Central memory CD8-positive, alpha-beta T cell (primary cell): ENCODE measurements at places on chromosomes 3 and 15.

GRCh38 chr3:143183665-143183964, 64.0 kb downstream of the CHST2 start:
- H3K36me3 ChIP-seq: no peaks in the 10 kb centered on the region
- H3K27me3 ChIP-seq: no peaks in the 10 kb centered on the region
- no peak overlapping the region for H3K27ac ChIP-seq
- H3K4me1 ChIP-seq: no peaks in the 10 kb centered on the region

- no peak overlapping the region for H3K27ac ChIP-seq
- no peaks in the 10 kb centered on the region for H3K36me3 ChIP-seq
- H3K27me3 ChIP-seq: peaks cover 30% of the 10 kb centered on the region
- H3K4me1 ChIP-seq: no peaks in the 10 kb centered on the region
Measured at GRCh38 chr15:99745370-99746086, 12.3 kb upstream of the LYSMD4 start.

DNA sequence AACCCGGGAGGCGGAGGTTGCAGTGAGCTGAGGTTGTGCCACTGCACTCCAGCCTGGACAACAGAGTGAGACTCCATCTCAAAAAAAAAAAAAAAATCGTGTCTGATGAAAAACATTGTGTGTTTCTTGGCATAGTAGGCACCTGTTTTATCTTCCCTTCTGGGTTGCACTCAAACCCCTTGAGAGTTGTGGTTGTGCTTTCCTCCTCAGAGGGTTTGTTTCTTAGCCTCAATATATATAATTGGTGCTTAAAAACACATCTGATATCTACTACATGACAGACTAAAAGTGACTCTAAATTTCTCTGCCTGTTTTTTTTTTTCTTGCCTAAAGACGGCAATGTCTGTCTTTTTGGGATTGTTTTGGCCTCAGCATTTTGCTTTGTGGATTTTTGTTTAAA, 7.6 kb downstream of the NR1D2 start:
- H3K27me3 ChIP-seq: no peaks in the 10 kb centered on the region
- H3K4me1 ChIP-seq: peaks cover 63% of the 10 kb centered on the region
- peak overlapping the region; percentile 4 for H3K27ac ChIP-seq
- DNase-seq: no peak
- peaks cover 38% of the 10 kb centered on the region for H3K36me3 ChIP-seq
- no peak overlapping the region for H3K4me3 ChIP-seq

DNA sequence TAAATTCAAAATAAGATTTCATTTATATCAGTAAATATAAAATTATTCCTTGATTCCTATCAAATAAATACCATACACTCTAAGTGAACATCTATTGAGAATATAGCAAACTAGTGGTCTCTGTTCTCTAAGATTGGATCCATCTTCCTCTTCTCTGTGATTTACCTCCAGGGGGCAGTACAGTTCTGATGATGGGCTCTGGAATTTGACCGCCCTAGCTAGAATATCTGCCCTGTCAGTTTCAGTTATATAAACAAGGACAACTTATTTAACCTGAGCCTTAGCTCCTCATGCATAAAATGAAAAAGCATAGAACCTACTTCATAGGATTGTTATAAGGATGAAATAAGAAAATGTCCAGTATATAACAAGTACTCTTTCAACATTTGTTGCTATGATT, 171.1 kb upstream of the CCDC54 start:
- H3K27me3 ChIP-seq: peaks cover 16% of the 10 kb centered on the region
- no peaks in the 10 kb centered on the region for H3K4me1 ChIP-seq
- DNase-seq: no peak

GRCh38 chr3:147838652-147839051, 429.5 kb downstream of the ZIC1 start:
- no peak for DNase-seq
- H3K27me3 ChIP-seq: no peaks in the 10 kb centered on the region
- H3K36me3 ChIP-seq: no peaks in the 10 kb centered on the region
- no peaks in the 10 kb centered on the region for H3K4me1 ChIP-seq
- H3K4me3 ChIP-seq: no peak overlapping the region

DNA sequence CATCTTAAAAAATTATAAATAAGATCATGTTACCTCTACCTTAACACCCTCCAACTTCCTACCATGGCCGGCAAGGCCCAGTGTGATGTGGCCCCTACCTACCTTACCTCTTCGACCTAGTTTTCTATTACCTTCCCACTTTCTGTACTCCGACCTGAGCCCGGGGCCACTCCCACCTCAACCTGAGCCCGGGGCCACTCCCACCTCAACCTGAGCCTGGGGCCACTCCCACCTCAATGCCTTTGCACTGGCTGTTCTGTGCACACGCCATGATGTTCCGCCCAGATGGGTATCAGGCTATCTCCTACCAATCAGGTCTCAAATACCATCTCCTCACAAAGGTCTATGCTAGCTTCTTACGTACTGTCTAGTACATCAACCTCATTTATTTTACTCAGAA, 66.8 kb upstream of the XXYLT1 start:
- peak overlapping the region; percentile 77 for H3K27ac ChIP-seq
- no peak overlapping the region for H3K4me3 ChIP-seq
- H3K4me1 ChIP-seq: peaks cover 5% of the 10 kb centered on the region
- no peak for DNase-seq

GRCh38 chr15:48384616-48385015, 53.4 kb downstream of the DUT start:
- no peaks in the 10 kb centered on the region for H3K4me1 ChIP-seq
- H3K4me3 ChIP-seq: no peak overlapping the region
- H3K27me3 ChIP-seq: peaks cover 49% of the 10 kb centered on the region
- H3K27ac ChIP-seq: no peak overlapping the region
- no peak for DNase-seq

DNA sequence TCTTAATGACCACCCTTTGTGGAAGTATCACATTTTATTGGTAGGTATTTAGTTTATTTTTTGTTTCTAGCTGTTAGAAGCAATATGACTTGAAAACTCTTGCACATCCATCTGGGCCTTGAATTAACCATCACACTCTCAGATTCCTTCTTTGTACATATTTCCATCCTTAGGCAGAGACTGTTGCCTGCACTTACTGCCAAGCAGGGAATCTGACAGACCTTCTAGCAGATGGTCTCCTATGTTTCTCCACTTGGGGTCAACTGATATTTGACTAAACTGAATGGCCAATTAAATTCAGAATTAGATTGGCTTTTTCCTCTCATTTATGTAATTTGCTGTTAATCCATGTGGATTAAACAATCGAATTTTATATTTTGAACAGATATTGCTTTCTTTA, 324.9 kb upstream of the TGFBR2 start:
- no peaks in the 10 kb centered on the region for H3K4me1 ChIP-seq
- no peak overlapping the region for H3K27ac ChIP-seq
- no peak for DNase-seq
- no peaks in the 10 kb centered on the region for H3K36me3 ChIP-seq
- no peak overlapping the region for H3K4me3 ChIP-seq
- no peaks in the 10 kb centered on the region for H3K27me3 ChIP-seq

DNA sequence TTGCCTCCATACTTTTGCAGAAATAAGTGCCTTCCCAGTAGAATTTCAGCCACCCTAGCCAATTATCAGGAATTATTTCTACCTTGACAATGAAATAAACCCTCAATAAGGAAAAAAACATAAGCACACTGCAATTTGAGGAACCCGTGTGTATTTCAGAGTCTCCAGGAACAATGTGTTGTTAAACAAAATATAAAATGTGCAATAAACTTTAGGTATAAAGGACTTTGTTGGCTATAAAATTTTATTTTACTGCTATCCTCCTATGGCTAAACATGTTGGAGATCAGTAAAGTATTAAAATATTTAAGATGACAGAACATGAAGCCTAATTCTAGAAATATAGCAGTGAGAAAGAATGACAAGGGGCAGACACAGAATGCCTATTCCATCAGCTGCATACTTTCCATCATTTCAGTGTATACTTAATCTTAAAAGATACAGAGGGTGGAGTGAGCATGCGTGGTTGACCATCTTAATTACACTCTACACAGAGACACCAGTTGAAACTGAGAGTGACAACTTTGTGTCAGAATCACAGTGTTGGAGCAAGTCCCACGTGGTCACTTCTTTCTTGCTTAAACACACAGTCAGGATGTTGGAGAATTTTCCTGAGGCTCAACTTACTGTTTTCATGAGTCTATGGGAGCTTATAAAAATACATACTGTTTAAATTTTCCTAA, 79.0 kb upstream of the SUCLG2 start:
- no peaks in the 10 kb centered on the region for H3K27me3 ChIP-seq
- peaks cover 15% of the 10 kb centered on the region for H3K4me1 ChIP-seq
- no peak overlapping the region for H3K27ac ChIP-seq
- no peak for DNase-seq
- no peak overlapping the region for H3K4me3 ChIP-seq
